Esophagus squamous epithelium (tissue), 5 donors: ENCODE measurements at places on chromosomes 1 and 21.

- peaks cover 14% of the 10 kb centered on the region for H3K4me1 ChIP-seq
- no peaks in the 10 kb centered on the region for H3K36me3 ChIP-seq
- DNase-seq = no peak
- no peak overlapping the region for H3K4me3 ChIP-seq
Observed at GRCh38 chr1:78303620-78304019, 187.2 kb upstream of the PTGFR start.

- DNase-seq = no peak
- H3K4me1 ChIP-seq = peaks cover 17% of the 10 kb centered on the region
- H3K27me3 ChIP-seq = no peaks in the 10 kb centered on the region
- H3K36me3 ChIP-seq = no peaks in the 10 kb centered on the region
- no peak overlapping the region for H3K4me3 ChIP-seq
Observed at GRCh38 chr1:218401998-218402785, 57.1 kb downstream of the TGFB2 start.

GRCh38 chr1:179302070-179302469 lies 8.5 kb downstream of the SOAT1 start:
- no peaks in the 10 kb centered on the region for H3K36me3 ChIP-seq
- DNase-seq = no peak
- no peak overlapping the region for H3K4me3 ChIP-seq
- H3K27me3 ChIP-seq = no peaks in the 10 kb centered on the region
- no peak overlapping the region for H3K27ac ChIP-seq

- H3K27me3 ChIP-seq = no peaks in the 10 kb centered on the region
- no peak overlapping the region for H3K27ac ChIP-seq
- no peaks in the 10 kb centered on the region for H3K36me3 ChIP-seq
- H3K4me3 ChIP-seq = no peak overlapping the region
Observed at GRCh38 chr1:70091811-70092210, 113.6 kb downstream of the LRRC40 start.

GRCh38 chr1:190942475-190942874 lies 464.8 kb upstream of the BRINP3 start:
- H3K27me3 ChIP-seq = no peaks in the 10 kb centered on the region
- no peaks in the 10 kb centered on the region for H3K36me3 ChIP-seq
- no peak overlapping the region for H3K27ac ChIP-seq
- H3K4me1 ChIP-seq = no peaks in the 10 kb centered on the region

DNA sequence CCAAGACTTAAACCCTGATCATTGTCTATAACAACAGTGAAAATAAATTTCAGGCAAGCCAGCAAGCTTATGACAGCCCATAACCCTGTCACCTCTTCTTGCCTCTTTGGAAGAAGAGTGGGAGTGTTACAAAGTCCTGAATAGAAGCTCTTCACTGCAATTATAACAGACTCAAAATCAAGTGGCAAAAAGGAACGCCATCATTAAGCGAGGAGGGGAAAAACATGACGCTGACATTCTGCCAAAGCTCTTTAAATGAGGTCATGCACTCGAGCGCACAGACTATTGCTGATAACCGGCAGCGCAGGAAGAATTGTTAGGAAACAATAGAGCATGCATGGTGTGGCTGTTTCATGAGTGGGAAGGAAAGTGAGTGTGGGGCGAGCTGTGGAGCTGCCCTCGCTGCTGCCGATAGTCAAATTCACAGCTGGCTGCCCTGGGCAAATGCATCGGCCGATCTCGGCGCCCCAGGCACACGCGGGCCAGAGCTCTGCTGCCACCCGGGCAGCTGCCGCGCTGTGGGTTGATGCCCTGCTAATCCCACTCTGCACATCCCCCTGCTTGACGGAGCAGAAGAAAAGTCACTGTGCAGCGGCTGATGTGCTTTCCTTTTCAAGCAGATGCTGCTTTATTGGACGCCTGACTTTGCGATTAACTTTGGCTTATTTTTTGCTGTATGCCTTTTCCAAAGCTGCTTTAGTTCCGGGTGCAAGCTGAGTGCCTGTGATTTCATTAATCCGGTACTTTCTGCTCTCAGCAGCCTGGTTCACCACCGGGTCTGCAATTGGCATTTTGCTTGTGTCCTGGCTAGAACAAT lies 102.4 kb upstream of the ST6GALNAC5 start:
- no peaks in the 10 kb centered on the region for H3K36me3 ChIP-seq
- no peaks in the 10 kb centered on the region for H3K4me1 ChIP-seq
- DNase-seq = no peak
